ENCODE measurements at places on chromosomes 6 and 20.
A peak's percentile ranks its signal among the peaks of the same experiment; 100 is the strongest.

DNA sequence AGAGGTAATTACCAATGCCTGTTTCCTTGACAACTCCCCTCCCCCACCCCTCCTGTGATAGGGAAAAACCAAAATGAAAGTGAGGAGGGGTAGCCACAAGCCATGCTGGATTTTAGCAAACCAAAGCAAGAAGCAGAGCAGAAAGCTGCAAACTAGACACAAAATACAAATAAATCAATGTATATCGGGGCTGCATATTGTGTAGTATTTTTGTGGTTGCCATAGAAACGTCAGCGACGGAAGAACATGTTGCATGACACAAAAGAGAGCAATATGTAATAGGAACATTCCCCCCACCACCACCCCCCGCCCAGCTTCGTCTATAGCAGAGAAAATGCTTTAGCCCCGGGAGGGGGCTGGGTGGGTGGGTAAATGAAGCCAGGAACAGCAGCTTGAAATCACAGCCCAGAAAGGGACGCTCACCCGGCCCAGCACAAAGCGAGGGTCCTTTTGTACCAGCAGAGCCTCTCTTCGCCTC, 548 bp downstream of the AGPAT4 start:
- DNase-seq, result no peak

DNA sequence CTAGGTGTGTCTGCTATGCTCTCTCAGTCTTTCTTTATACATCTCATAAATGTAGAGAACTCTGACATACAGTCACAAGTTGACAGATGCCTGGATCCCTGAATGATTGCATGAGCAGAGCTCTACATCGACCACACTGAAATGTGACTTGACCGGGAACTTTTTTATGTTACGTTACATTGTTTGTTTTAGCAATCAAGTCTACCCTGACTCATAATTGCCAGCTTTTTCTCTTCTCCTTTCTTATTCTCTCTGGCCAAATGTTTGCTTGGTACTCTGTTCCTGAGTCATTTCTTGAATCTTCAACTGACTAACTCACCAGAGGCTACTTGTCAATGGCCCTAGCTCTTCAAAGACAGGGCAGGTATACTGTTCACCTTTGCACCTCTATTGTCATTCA, 213.6 kb upstream of the DTNBP1 start:
- DNase-seq, result no peak

DNA sequence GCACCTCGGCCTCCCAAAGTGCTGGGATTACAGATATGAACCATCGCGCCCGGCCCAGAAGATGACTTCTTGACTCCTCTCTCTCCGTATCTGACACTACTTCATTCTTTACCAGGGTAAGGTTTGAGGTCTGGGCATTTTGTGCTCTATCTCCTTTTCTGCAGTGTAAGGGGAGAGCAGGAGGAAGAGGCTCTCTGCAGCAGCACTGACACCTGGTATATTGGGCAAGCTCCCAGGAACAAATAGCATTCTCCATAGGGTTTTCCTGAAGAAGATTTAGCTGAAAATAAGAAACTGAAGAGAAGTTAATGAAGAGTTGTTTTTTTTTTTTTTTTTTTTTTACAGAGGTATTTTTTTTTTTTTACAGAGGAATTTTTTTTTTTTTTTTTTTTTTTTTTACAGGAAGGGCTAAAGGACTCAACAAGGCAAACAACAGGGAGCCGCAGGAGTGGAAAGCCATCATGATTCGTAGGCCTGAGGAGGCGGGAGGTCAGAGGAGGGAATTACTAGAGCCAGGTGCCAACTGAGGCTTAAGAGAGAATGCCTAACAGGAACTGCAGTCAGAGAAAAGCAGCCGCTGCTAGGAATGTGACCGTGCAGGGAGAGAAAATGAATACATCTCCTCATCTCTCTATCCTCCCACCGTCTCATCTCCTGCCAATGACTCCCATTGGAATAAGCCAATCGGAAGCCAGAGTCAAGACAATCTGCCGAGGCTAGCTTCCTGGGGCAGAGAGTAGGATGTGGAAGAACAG, 34.7 kb upstream of the ADGRF4 start:
- DNase-seq, result no peak

DNA sequence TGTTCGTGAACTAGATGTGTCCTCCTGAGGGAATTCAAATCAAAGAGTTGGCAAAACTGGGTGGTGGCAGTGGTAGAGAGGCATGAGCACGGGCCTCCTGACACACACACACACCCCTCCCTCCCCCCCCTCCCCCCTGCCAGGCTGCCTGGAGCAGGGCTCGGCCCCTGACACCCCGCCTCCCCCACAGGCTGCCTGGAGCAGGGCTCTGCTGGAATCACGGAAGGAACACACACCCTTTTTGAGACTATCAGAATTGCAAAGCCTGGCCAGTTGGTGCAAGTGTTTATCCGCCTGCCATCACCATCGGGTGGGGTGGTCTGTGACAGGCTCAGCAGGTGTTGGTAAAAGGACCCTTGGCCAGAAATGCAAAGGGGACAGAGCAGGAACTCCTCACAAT, 59.0 kb downstream of the FAM120B start:
- DNase-seq, result no peak

DNA sequence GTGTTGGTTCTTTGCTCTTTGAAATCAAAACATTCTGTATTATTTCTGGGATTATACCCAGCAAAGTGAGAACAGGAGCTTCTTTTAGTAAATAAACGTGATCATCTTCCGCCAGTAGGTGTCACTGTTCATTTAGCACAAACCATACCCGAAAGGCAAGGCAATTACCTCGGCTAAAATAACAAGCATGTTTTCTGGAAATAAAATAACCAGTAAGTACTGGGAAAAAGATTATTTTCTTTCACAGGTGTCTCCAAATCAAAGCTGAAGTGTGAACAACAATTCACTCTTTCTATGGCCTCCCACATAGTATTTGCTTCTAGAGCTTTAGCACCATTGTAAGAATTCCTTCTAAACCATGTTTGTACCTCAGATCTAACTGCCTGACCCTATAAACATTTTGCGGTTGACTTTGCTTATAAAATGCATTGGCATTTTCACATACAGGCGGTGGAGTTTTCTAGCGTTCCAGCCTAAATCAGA, 144.6 kb upstream of the AGPAT4 start:
- no peak for DNase-seq

DNA sequence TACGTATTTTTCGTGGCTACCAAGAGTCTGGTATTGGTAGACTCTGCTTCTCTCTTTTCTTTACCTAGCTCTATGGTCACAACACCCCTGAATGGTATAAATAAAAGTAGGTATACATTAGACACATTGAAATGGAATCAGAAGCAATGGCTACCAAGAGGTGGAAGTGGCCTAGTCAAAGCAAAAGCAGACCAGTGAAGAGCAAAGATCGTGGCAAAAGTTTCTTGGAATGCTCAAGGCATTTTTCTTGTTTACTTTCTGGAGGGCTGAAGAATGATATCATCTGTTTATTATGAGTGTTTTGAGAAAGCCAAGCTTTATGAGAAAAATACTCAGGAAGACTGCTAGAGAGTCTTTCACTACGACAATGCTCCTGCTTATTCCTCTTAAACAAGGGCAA, 28.6 kb upstream of the MOCS1 start:
- no peak for DNase-seq

- no peak for DNase-seq
Observed at GRCh38 chr6:168469521-168469920, 28.5 kb downstream of the SMOC2 start.

- DNase-seq, result no peak
Observed at GRCh38 chr20:10790013-10790412, 116.2 kb upstream of the JAG1 start.

DNA sequence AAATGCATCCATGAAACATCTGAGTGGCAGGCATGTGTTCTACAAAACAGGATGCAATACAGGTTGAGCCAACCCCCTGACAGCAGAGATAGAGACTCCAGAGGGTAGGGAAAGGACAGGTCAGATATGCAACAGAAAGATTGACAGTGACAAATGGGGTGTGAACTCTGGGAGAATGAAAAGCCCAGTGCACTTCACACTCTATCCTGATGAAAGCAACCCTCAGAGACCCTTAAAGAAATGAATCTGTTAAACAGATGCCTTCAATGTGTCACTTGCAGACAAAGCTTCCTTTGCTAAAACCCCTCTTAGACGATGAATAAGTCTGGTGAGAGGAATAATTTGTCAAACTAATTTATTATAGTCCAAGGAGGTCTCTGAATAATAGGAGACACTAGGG, 89.9 kb downstream of the RFPL4B start:
- no peak for DNase-seq

DNA sequence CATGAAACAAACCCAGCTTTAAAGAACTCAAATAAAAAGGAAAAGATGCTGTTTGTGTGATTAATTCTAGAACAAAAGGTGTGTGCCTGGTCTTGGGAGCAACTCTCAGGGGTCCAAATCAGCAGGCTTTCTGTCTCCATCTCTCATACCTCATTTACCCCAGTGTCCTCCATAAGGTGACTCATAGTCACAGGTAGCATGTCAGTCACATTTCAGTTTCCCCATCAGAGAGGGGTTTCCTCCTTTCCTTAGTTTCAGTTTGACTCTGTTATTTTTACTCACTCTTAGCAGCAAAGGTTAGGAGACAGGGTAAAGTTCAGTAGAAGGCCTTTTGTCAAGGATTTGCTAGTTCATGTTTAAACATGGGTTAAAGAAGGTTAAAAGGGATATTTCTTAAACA, 46.2 kb downstream of the OGFRL1 start:
- DNase-seq, result no peak

DNA sequence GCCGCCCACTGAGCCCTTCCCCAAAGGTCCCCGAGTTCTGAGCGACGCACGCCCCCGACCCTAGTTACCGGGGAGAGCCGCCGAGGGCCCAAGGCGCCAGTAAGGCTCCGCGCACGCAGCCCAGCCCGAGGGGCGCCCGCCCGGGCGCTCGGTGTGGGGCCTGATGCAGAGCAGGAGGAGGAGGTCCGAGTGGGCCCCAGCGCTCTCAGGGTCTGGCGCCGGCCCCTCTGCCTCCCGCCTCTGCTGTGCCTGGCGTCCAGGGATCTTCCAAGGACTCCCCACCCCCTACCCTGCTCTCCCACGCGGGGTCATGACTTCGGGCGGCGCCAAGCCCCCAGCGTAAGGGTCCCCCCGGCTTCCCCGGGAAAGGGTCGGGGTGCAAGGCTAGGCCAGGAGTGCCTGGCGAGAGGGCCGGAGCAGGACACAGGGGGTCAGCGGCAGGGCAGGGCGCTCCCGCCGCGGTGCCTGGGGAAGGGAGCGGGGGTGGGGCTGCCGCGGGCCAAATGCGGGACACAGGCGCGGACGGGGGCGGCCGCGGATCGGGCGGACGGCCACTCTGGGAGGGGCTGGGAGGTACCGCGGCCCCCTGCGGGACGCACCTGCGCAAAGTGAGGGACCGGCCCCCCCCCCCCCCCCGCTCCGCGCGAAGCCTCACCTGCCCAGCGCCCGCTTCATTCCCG, 637 bp downstream of the ABHD12 start:
- DNase-seq, result no peak

GRCh38 chr6:124078169-124078568, 274.5 kb downstream of the NKAIN2 start:
- no peak for DNase-seq

GRCh38 chr6:166112580-166112979, 55.1 kb downstream of the TBXT start:
- DNase-seq, result no peak

- DNase-seq, result no peak
Observed at GRCh38 chr20:25398376-25399036, 7.9 kb upstream of the ABHD12 start.

DNA sequence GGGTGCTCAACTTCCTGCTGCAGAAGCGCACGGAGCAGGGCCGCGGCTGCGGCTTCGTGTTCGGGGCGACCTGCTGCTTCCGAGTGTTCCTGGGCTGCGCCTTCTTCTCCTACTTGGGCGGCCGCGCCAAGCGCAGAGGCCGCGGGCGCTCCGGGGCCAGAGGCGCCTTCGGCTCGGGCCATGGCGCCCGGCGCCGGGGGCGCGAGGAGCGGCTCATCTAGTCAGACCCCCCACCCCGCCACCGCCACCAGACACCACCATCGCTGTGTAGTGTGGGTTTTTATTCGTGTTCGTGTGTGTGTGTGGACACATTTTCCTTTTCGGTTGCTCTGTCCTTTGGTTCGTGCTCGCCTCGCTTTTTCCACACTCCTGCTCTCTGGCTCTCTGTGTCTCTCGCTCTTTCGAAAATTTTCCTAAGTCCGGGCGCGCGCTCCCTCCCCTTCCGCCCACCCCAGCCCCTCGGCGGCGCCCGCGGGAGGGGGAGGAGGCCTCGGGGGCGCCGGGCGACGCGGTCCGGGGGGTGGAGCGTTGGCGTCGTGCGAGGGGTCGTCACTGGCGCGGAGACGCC, 38.1 kb downstream of the GNAS start:
- peak; percentile 32 for DNase-seq

GRCh38 chr6:168024951-168025510, 27.6 kb downstream of the KIF25 start:
- DNase-seq, result no peak

GRCh38 chr20:57705127-57705899, 4.5 kb downstream of the PMEPA1 start:
- DNase-seq, result no peak

DNA sequence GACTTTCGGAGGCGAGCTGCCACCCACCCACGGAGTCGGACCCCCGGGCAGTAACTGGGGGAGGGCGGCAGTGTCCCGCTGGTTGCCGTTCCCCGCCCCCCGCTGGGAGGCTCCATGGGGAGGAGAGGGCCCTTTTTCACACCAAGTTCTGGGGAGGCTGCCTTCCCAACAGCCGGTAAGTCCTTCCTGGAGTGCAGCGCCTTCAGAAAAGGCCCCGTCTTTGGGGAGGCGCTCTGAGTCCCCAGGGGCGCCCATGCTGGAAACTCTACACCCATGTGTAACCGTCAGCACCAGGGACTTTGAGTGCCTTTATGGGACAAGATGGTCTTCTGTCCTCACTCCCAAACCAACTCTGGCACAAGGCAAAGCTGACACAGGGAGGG, 430 bp upstream of the SOX18 start:
- DNase-seq, result no peak

- no peak for DNase-seq
Observed at GRCh38 chr6:7110092-7110792, 2.5 kb downstream of the RREB1 start.

- no peak for DNase-seq
Observed at GRCh38 chr6:5989141-5989723, 17.5 kb downstream of the NRN1 start.

DNA sequence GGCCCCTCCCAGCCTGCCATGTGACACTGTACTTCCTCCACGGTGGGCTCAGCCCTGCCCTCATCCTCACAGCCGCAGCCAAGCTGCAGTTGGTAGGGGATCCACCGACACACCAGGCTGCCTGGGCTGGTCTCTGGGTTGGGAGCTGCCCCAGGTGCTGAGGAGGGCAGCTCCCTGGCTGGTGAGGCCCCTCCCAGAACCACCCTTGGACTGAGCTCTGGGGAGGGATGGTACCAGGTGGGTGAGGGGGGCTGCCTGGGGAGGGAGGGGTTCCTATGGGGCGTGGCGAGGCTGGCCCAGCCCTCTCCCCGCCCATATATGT, 185 bp upstream of the TNFRSF6B start:
- no peak for DNase-seq

DNA sequence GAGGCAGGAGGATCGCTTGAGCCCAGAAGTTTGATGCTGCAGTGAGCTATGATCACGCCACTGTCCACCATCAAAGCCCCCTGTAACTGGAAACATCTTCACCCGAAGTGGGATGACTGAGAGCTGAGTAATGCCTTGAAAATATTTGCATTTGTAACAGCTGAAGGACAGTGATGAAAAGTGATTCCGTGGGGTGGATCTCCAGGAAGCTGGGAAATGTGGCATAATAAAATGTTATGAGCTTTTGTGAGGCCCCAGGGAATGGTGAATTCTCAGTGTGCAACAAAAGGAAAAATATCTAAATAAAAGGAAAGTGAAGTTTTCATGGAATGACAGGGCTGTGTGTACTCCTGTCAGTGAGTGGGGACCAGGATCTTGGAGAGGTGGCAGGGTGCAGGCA, 92.0 kb downstream of the JAG1 start:
- DNase-seq, result no peak

- DNase-seq, result no peak
Observed at GRCh38 chr20:33568378-33568777, 78.5 kb downstream of the CBFA2T2 start.

Measured in stimulated activated CD4-positive, alpha-beta T cell treated with anti-CD3 and anti-CD28 coated beads, TNF-alpha, amount 100 ng/mL, for 48 hours (primary cell).